ENCODE measurements at places on chromosomes 6 and 20.

DNA sequence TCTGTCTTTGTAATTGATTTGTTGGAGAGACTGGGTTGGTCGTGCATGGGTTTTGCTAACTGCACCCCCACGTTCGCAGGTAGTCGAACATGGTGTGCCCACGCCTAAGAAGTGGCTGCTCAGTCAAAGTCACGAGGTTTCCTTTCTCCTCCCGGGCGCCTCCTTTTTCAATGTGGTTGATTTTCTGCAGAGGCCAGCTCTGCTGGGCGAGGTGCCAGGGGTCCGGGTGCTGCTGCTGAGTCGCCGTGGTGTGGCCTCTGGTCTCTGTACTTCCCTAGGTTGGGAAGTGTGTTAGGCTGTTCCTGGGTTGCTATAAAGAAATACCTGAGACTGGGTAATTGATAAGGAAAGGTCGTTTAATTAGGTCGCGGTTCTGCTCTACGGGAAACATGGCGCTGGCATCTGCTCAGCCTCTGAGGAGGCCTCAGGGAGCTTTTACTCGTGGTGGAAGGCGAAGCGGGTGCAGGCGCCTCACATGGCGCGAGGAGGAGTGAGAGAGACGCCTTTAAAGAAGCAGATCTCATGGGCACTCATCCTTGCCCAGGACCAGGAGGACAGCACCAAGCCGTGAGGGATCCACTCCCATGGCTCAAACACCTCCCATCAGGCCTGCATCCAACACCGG is 14.1 kb downstream of the OSBPL2 start:
- DNase-seq = no peak

DNA sequence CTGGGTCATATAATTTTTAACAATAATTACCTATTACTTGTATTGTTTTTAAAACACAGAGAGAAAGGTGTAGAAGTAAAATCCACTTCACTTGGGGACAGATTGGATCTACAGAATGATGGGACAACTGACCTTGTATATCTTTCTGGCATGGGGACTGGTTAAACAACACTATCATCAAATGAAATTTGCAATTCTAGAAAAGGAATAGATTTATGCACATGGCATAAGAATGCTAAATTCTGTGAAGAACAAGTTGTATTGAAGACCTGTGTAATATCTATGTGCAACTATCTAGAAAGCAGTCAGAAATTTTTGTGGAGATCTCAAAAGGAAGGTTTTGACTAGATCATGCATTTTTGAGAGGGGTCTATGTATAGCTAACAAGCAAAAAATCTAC is 106.3 kb upstream of the BMP5 start:
- no peak for DNase-seq

DNA sequence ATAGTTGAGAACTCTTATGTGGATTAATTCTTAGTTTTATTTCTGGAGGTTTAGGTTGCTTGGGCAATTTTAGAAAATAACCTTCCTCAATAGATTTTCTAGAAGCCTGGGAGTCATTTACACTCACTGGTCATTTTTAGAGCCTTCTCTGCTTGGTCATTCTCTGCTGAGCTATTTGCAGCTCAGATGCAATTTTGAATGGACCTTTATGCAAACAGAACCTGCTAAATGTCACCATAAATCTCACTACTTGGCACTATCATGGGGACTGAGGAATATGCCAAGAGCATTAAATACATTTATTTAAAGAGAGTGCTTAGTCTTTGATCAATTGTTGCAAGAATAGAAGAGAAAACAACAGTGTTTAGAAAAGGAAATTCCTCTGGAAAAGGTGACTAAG is 154.0 kb downstream of the CLVS2 start:
- DNase-seq = no peak

GRCh38 chr6:170174771-170175643 is 115.9 kb downstream of the DLL1 start:
- DNase-seq = no peak

- DNase-seq = no peak
Observed at GRCh38 chr6:156395276-156395675, 381.9 kb upstream of the ARID1B start.
